Hematopoietic multipotent progenitor cell treated with erythropoietin and hydrocortisone succinate and interleukin-3 and kit ligand, for 6 days (in vitro differentiated cells): ENCODE measurements at places on chromosomes 11 and 22.

DNA sequence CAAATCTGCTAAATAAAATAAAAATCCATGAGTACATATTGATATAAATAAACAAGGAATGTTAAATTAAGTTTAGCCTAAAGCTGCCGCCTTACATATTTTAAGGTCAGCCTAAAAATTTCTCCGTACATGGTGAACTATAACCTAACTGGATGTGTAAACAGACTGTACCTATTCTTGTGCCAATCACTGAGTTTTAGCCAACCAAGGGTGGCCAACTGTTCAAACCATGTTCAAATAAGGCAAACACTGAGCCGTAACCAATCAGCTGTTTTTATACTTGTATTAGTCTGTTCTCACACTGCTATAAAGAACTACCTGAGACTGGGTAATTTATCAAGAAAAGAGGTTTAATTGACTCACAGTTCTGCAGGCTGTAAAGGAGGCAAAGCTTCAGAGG, 8.6 kb upstream of the QSER1 start:
- DNase-seq, result no peak

DNA sequence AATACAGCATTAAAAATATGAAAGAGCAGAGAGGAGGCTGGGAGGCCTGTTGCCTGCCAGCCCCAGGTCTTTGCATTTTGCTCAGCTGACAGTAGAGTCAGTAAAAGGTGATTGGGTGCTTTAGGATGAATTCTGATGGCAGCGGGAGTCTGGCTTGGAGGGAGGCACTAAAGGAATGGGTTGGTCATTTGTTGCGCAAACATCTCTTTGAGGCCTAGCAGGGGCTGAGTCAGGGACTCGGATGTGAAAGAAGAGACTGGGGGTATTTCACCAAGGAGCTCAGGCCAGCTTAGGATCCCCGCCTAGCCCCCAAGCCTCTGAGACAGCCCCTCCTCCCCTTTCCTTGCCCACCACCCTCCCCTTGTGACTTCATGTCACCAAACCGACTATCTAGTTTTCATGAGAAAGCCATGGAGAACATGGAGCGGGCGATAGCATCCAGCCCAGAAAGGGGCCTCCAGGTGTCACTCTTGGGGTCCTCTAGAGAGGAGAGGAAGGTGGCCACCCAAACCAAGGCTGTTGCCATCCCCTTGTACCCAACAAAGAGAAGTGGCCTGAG, 9.7 kb downstream of the DGKZ start:
- DNase-seq, result peak; percentile 57

DNA sequence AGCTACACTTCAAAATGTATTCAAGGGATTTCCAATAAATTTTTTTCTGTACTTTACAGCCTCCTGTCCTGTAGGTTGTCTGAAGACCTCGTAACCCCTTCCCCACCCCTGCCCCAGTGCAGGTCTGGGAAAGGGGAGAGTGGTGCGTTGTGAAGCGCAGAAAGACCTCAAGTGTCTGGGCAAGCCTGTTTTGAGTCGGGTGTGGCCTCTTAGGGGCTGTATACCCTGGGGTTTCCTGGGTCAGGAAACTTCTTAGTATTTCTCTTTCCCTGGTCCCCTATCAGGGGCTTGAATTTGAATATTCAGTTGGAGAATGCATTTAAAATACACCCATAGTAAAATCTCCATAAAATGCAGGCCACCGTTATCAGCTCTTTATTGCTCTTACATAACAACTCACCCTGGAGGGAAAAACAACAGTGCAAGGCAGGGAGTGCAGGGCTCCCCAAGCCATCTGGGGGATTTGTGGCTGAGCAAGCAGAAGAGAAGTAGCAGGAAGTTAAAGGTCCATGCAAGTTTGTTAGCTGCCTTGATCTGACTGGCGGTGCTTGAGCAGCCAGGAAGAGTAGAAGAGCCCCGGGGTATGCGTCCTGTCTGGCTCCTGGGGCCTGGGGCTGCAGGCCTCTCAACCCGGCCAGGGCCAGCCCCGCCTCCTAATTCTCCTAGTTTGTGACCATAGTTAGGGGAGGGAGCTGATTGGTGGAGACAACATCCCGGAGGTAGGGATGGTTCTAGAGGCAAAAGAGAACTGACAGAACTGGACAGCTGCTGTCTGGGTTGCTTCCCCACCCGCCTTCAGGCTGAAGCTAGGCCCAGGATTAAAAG, 25.7 kb downstream of the ARHGAP1 start:
- peak; percentile 59 for DNase-seq

DNA sequence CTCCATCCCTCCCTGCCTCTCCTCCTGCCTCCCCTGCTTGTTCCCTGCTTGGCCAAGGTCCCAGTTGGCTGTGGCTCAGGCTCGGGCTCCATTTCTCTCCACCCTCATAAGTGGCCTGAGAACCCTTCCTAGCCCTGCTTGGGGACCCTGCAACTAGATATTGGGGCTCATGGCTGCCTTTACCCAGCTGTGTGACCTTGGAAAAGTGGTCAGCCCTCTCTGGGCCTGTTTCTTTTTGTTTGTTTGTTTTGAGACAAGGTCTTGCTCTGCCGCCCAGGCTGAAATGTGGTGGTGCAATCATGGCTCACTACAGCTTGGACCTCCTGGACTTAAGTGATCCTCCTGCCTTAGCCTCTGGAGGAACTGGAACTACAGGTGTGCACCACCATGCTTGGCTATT, 20.3 kb upstream of the CABP2 start:
- no peak for DNase-seq

GRCh38 chr11:79744941-79745340, 304.1 kb upstream of the TENM4 start:
- no peak for DNase-seq

- DNase-seq, result no peak
Measured at GRCh38 chr22:24008022-24008283, 2.7 kb upstream of the GSTT4 start.

- DNase-seq, result no peak
Measured at GRCh38 chr11:43145653-43146052, 166.1 kb upstream of the API5 start.

GRCh38 chr11:74487875-74488274, 5.6 kb downstream of the LIPT2 start:
- DNase-seq, result peak; percentile 62

GRCh38 chr22:47163481-47163855, 401.0 kb downstream of the TBC1D22A start:
- no peak for DNase-seq
